ENCODE measurements at places on chromosomes 2 and 18.

DNA sequence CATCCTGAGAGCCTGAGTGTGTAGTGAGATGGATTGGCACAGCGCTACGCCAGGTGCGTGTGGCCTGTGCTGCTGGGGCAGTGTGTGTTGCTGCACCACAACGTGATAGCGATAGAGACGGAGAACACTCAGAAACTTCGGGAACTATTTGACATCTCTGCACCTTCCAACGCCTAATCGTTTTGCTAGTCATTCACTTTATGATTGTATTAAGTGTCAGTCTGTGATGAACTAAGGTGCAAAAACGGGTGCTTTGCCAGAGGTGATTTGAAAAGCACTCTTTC is 26.0 kb upstream of the IGFBP2 start:
- no peaks in the 10 kb centered on the region for H3K4me1 ChIP-seq
- no peak for DNase-seq
- H3K27ac ChIP-seq, result no peak overlapping the region
- H3K4me3 ChIP-seq, result no peak overlapping the region

DNA sequence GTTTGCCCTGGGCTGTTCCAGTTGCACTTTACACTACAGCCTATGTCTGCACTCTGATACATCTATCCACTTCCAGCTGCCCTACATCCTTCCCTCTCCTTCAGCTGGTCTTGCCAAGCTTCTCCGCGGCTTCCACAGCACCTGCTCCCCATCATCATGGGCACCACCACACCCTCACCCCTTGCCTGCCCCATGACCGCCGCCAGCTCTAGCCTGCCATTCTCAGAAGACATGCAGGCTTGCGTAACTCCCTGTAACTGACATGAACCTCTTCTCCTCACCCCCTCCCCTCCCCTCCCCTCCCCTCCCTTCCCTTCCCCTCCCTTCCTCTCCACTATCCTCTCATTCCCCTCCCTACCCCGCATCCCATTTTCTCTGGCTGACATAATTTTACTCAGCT is 46.0 kb downstream of the PAX8 start:
- H3K4me1 ChIP-seq, result 0 out of 2 replicates have a peak, but pooled peaks cover 13% of the 10 kb centered on the region
- H3K27ac ChIP-seq, result no peak overlapping the region
- no peak overlapping the region for H3K4me3 ChIP-seq
- H3K27me3 ChIP-seq, result no peaks in the 10 kb centered on the region
- DNase-seq, result no peak

DNA sequence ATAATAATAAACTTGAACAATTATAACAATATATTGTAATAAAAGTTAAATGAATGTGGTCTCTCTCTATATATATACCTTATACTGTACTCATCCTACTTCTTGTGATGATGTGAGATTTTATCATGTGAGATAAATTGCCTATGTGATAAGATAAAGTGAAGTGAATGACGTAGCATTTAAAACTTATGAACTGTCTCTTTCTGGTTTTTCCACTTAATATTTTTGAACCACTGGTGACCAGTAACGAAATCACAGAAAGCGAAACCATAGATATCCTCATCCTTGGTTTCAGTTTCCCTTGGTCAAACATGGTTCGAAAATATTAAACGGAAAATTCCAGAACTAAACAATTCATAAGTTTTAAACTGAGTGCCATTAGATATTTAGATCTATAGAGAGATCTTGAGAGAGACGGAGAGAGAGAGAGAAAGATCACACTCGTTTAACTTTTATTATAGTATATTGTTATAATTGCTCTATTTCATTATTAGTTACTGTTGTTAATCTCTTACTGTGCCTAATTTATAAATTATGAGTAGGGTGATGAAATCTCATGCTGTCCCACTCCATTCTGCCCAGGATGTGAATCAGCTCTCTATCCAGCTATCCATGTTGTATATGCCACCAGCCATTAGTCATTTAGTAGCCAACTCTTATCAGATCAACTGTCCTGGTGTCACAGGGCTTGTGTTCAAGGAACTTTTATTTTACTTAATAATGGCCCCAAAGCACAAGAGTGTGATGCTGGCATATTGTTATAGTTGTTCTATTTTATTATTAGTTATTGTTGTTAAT is 156.8 kb downstream of the THADA start:
- no peaks in the 10 kb centered on the region for H3K36me3 ChIP-seq
- no peak overlapping the region for H3K4me3 ChIP-seq
- H3K4me1 ChIP-seq, result peaks cover 9% of the 10 kb centered on the region
- DNase-seq, result peak; percentile 62
- H3K27me3 ChIP-seq, result no peaks in the 10 kb centered on the region

DNA sequence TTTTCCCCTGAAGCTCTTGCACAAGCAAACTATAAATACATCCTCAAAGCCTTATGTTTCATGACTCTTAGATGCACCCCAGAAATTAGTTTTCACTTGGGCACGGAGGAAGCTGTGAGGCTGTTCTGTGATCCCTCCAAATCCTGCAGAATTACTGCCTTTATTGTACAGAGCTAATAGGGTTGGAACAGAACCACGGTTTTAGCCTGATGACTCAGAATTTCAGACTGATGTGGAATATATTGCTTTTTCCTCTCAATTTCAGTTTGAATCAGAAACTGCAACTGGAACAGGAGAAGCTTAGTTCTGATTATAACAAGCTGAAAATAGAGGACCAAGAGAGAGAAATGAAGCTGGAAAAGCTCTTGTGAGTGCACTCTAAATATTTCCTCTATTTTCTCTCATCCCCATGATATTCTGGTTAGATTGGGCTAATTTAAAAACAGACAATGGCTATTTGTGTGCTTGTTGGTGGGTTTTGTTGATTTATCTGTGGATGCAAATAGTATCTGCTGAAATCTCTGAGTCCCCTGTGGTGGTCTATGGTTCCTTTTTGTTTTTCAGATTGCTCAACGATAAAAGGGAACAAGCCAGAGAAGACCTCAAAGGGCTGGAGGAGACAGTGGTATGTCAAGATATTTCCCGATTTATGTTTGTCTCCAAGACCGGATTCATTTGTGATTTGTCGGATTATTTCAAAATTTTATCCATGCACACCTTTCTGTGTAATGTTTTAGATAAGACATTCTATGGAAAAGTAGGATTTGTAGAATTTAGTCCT is 38.2 kb upstream of the LYPD6B start:
- H3K27me3 ChIP-seq, result no peaks in the 10 kb centered on the region
- peak; percentile 54 for DNase-seq
- H3K4me3 ChIP-seq, result no peak overlapping the region
- no peaks in the 10 kb centered on the region for H3K36me3 ChIP-seq

DNA sequence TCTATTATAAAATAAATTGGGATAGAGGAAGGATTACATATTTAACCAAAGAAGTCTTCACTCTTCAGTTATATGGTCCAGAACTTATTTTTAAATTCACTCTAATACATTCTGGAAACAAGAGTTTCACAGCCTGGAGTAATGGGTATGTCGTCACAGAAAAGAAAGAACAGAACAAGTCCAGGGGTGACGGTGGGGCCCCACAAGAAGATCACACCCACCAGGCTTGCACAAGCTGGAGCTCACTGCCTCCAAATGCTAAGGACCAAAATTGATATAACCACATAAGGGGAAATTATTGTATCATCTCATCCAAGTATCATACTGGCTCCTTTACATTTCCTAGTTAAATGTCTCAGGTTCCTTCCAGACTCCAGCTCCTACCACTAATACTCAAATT is 11.3 kb downstream of the LRPPRC start:
- no peaks in the 10 kb centered on the region for H3K27me3 ChIP-seq
- no peak overlapping the region for H3K27ac ChIP-seq
- DNase-seq, result no peak

GRCh38 chr2:180203972-180204371 is 196.9 kb upstream of the CWC22 start:
- H3K4me1 ChIP-seq, result peaks cover 29% of the 10 kb centered on the region
- DNase-seq, result peak; percentile 91
- H3K27ac ChIP-seq, result peak overlapping the region; percentile 42

DNA sequence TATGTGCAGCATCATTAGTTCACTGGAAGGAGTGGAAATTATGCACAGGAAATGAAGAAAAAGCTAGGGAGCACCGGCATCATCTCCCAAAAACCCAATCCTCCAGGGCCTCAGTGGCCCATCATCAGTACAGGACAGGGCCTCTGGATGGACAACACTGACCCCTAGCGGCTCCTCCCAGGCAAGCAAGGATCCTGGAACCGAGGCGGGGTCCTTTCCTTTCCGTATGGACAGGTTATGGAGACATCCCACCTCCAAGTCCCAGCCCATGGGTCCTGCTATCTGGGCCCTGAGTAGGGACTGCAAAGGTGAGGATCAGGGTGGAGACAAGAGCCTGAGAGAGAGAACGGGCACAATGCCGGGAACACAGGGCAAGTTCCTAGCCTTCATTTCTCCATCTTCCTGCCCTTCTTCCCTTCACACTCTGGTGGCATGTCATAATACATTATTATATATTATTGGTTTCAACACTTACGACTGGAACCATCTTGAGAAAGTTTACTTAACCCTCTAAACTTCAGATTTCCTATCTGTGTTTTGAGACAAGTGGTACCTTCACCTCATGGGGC is 68.2 kb downstream of the ZNF516 start:
- H3K36me3 ChIP-seq, result no peaks in the 10 kb centered on the region
- H3K27ac ChIP-seq, result no peak overlapping the region
- peak; percentile 58 for DNase-seq
- H3K4me3 ChIP-seq, result no peak overlapping the region
- H3K27me3 ChIP-seq, result no peaks in the 10 kb centered on the region
- peaks cover 24% of the 10 kb centered on the region for H3K4me1 ChIP-seq

DNA sequence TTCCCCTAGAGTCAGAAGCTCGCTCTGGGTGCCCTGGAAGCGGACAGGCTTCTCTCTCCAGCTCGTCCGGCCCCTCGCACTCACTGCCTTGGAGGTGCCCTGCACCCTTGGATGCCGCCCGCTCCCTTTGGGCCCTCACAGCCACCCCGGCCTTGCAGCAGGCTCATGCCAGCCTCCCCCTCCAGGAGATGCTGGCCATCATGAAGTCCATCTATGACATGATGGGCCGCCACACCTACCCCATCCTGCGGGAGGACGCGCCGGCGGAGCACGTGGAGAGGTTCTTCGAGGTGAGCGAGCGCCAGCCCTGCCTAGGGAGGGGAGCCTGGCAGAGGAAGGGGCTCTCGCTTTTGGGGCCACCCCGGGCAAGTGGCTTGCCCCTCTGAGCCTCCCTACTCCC is 20.3 kb upstream of the FAHD2A start:
- no peak for DNase-seq
- no peaks in the 10 kb centered on the region for H3K4me1 ChIP-seq
- H3K36me3 ChIP-seq, result no peaks in the 10 kb centered on the region

- DNase-seq, result no peak
- H3K4me1 ChIP-seq, result no peaks in the 10 kb centered on the region
- H3K4me3 ChIP-seq, result no peak overlapping the region
- H3K27me3 ChIP-seq, result no peaks in the 10 kb centered on the region
- no peaks in the 10 kb centered on the region for H3K36me3 ChIP-seq
Measured at GRCh38 chr18:63106727-63107126, 212.8 kb downstream of the BCL2 start.

- H3K4me3 ChIP-seq, result no peak overlapping the region
- no peaks in the 10 kb centered on the region for H3K27me3 ChIP-seq
- H3K4me1 ChIP-seq, result no peaks in the 10 kb centered on the region
- DNase-seq, result no peak
- H3K27ac ChIP-seq, result no peak overlapping the region
Measured at GRCh38 chr2:153972412-153972811, 100.7 kb downstream of the GALNT13 start.

DNA sequence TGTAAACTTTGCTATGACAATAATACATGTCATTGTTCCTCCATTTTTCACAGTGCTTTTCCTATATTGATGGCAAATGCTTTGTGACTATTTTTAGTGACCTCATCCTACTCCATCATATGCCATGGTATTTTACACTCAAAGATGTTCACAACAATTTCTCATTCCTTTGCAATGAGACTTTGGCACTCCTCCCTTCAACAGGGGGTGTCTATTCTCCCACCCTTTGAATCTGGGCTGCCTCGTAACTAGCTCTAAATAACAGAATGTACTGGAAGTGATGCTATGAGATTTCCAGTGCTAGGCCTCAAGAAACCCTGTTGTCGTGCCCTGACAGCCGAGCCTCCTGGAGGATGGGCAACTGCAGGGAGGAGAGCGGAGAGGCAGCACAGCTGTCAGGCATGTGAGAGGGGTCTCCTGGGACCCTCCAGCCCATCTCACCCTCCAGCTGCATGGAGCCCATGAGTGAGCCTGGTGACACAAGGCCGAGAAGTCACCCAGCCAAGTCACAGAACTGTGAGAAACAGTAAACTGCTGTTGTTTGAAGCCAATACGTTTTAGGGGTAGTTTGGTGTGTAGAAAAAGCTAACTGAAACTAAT is 103.1 kb upstream of the APCDD1 start:
- H3K36me3 ChIP-seq, result no peaks in the 10 kb centered on the region
- H3K4me3 ChIP-seq, result no peak overlapping the region
- peaks cover 15% of the 10 kb centered on the region for H3K4me1 ChIP-seq
- H3K27me3 ChIP-seq, result no peaks in the 10 kb centered on the region
- H3K27ac ChIP-seq, result no peak overlapping the region

- H3K4me1 ChIP-seq, result peaks cover 35% of the 10 kb centered on the region
- no peaks in the 10 kb centered on the region for H3K27me3 ChIP-seq
- H3K4me3 ChIP-seq, result no peak overlapping the region
- no peaks in the 10 kb centered on the region for H3K36me3 ChIP-seq
- peak; percentile 18 for DNase-seq
Measured at GRCh38 chr2:176536439-176537133, 267.3 kb downstream of the MTX2 start.

DNA sequence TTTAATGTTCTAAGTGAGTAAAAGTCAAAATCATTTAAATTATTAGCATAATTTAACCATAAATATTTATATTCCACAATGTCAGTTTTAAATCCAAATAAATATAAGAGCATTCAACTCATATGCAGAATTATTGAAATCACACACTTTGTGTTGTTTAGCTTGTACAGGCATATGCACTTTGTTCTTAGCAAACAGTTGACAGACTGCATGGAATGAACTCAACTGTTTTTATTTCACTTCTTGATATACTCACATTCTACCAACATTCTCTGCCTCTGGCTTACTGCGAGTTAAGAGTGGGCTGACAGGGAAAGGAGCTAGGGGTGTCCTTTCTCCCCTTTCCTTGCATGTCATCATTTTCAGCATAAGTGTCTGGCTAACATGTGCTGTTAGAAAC is 7.6 kb upstream of the PIEZO2 start:
- 0 out of 2 replicates have a peak, but pooled peaks cover 2% of the 10 kb centered on the region for H3K4me1 ChIP-seq
- H3K36me3 ChIP-seq, result no peaks in the 10 kb centered on the region
- DNase-seq, result no peak
- H3K27me3 ChIP-seq, result 0 out of 2 replicates have a peak, but pooled peaks cover 5% of the 10 kb centered on the region
